ENCODE measurements at places on chromosomes 4 and X.

DNA sequence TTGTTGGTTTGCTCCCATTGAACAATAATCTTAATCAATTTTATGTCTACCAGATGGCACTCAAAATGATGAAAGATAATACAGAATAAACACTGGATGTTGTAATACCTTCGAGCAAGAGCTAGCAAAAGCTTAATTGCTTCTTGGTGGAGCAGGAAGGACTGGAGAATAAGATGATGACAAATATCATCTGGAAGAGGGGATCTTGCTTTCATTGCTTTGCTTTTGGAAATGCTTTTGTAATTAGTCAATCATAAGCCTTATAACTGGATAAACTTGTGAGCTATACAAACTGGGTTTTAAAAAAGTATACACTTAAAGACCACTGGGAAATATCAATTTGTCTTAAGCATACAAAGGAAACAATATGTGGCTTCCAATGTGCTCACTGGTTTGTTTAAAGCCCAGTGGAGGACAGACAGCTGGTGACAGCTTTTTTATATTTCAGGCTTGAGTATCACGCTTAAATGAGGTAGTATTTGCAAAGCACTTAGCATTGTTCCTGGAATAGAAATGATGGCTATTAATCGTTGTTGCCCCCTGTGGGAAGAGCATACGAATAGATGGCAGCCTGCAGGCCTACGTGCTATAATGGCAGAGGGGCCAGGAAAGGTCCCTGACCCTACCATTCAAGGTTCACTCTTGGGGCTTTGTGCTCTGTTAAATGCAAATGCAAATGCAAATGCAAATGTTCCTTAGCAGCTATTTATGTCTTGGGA, 61.2 kb downstream of the TMEM150C start:
- ATAC-seq = no peak

DNA sequence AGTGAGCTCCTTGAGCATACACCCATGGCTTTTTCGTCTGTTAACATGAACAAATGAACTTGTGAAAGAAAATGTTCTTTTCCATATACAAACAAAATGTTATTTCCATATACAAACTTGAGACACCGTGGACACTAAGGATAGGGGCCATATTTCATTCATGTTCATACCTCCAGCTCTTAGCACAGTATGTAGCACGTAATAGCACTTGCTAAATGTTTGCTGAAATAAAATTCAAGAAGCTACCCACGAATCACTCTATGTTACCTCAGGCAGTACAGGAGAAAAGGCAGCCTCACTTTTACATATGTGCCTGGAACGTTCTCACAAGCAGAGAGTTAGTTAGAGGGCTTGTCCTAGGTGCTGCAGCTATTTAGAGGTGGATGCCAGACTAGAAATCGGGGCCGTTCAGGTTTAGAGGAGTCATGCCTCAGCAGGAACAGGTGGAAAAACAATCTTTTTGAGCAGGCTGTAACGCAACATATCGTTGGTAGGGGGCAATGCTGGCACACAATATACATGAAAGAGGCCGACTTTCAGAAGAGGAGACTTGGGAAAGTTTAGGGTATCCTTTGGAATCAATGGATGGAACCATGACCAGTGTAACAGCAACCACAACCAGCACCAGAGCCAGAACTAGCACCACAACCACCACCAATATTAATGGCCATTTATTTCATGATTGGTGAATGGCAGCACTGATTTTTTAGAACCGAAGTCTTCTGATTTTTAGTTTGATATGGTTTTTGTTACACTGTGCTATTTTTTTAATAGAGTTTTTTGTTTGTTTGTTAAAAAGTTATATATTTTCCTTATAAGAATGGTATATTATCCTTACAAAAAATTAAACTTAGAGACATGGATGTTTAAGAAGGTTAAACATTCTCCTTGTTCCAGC, 14.8 kb upstream of the PAQR3 start:
- ATAC-seq = no peak

GRCh38 chr4:172155838-172156345, 342.7 kb downstream of the GALNTL6 start:
- no peak for ATAC-seq

- ATAC-seq = no peak
Observed at GRCh38 chr4:84727491-84727890, 144.6 kb downstream of the CDS1 start.

- no peak for ATAC-seq
Observed at GRCh38 chr4:176800891-176801534, 8.3 kb upstream of the VEGFC start.

DNA sequence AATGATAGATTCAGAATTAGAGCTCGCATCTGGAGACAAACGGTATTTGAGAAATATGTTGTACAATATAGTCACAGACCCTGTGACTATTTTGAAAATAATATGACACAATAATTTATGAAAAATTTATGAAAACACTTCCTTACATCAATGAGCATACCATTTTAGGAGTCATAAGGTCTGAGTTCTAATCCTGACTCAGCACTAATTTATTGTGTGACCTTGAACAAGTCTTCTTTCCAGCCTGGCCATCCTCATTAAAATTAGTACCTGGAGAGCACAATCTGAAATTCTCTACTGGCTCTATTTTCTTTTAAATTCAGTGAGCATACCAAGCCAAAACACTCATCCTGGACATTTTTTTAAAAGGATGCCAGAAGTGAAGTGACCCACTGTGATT, 622.3 kb downstream of the SMARCA1 start:
- ATAC-seq = no peak

GRCh38 chr4:123921339-123921738, 524.7 kb downstream of the SPRY1 start:
- ATAC-seq = no peak

- ATAC-seq = no peak
Observed at GRCh38 chr4:99100876-99101275, 12.3 kb upstream of the ADH5 start.

- ATAC-seq = no peak
Observed at GRCh38 chr4:179196511-179196910, 1754.3 kb upstream of the AGA start.

DNA sequence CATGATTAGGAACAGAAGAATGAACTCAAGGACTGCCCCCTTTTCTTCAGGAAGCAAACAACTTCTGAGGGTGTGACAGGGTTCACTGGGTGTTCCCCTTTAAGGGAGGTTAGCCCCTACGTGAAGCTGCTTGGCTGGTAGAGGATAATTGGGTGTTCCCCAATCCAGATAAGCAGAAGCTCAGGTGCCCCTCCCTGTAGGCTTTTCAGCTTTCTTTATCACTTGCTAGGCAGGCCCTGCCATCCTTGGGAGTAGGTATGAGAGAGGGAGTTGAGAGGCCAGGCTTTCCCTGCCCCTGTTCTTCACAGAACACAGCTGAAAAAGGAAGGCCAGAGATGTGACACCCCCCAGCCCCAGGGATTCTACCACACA, 44.2 kb downstream of the RTL9 start:
- no peak for ATAC-seq

DNA sequence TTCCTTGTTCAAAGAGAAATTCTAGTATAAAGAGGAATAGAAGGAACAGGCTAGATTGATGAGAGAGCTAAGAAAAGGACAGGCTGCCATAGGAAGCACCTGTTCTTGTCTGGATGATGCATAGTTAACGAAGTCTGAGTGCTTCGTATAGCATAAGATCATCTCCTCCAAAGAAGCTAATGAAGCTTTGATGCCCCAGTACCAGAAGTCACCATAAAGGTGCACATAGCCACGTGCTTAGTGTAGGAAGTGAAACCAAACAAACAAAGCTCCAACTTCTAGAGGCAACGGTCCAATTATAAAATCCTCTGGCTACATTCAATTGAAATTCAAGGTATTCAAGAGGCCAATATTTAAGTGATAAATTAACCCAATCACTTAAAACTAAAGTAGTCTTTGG, 31.0 kb downstream of the AFAP1 start:
- no peak for ATAC-seq

- ATAC-seq = no peak
Observed at GRCh38 chr4:183017962-183018361, 81.1 kb upstream of the WWC2 start.

DNA sequence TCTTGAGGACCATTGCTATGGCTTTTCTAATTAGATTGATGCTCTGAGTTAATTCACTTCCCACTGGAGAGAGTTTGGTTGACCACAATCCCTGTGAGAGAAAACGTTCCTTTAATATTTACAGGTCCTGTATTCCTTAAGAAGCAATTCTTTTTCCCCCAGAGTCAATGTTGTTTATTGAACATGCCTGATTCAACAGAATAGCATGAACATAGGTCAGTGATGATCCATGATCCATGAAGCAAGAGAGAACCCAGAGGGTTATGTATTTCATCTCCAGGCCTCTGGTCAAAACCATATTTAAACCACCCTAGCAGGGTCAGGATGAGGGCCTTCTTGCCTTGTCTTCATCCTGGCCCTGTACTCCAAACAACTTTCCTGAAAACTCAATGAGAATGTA, 39.4 kb upstream of the EFHC2 start:
- no peak for ATAC-seq

DNA sequence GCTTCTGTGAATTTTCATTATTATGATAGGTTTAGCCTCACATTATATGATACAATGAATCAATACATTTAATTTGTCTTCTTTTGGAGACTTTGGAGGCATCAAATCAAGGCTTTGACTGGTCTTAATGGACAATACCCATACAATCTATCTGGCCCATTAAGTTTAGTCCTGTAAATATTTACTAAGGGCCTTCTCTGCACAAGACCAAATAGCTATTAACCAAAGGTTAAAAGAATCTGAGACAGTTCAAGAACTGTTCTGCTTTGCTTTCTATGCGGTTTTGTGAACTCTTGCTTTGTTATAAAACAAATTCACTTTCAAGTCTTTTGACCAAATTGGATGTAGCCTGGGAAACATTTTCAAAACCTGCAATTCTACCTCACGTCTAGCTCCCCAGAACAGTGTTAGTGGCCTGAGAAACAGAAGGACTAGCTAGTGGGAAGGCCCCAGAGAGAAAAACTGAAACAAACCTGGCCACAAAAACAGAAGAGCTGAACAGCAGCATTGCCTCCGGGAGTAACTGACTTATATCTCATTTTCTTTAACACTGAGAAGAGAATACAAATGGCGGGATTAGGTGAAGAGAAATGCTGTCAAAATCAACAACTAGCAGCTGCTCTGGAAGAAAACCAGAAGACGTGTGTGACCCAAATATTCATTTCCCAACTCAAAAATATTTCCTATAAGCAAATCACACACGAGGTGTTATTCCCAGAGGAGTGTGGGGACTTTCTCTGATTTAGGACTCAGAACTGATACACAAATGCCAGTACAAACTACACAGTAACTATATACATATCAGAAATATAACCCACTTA, 548 bp downstream of the TLR1 start:
- ATAC-seq = peak; percentile 85

GRCh38 chr4:159484864-159485263, 382.0 kb downstream of the RAPGEF2 start:
- ATAC-seq = no peak

- ATAC-seq = no peak
Observed at GRCh38 chr4:912548-913279, 19.4 kb downstream of the GAK start.

Data from activated CD4-positive, CD25-positive, alpha-beta regulatory T cell treated with anti-CD3 and anti-CD28 coated beads, Interleukin-2, amount 50 U/mL, for 24 hours (primary cell).